ENCODE measurements at places on chromosomes 5 and 9. TPM values are rescaled to one million over a fixed set of nuclear protein-coding genes. Genes with fewer than 3 reads are reported as not detected.

Gene TMEM252
- not detected for total RNA-seq

Gene OR1J2
- total RNA-seq, result not detected

Gene PIP5K1B
- 0.57 TPM for total RNA-seq

Gene SNAPC4
- total RNA-seq, result 43.7 TPM

Gene NRG2
- 0.16 TPM for total RNA-seq

Gene ALDH1A1
- total RNA-seq, result 0.22 TPM
